Thoracic aorta (tissue), 2 donors: ENCODE measurements at places on chromosomes 12 and 14. TPM values are rescaled to one million over a fixed set of nuclear protein-coding genes. Genes with fewer than 3 reads are reported as not detected.

KLHL33 gene
- total RNA-seq, result 0.14 TPM

SLC25A21 gene
- total RNA-seq, result not detected

HNRNPA1 gene
- total RNA-seq, result 219 TPM

BATF gene
- total RNA-seq, result 3.7 TPM

KLRC3 gene
- 0.68 TPM for total RNA-seq

BRMS1L gene
- 12.8 TPM for total RNA-seq

SRRM4 gene
- total RNA-seq, result not detected

IL26 gene
- not detected for total RNA-seq

KRT1 gene
- total RNA-seq, result not detected

DNA sequence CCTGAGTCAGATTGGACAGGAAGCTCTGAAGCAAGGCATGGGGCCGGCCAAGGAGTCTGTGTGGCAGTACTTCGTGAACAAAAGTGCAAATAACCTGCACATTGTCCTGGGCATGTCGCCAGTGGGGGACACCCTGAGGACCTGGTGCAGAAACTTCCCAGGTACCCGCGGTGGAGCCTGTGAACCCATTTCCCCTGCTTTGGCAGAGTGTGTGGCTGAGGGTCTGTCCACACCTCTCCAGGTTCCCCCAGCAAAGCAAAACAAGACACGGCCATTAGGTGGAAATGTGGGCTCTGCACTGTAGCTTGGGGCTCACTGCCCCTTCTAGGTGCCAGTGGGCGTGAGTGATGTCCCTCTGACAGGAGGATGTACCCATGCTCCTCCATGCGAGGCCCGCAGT is 79.4 kb downstream of the CCDC92 start:
- H3K4me3 ChIP-seq, result no peak overlapping the region
- H3K4me1 ChIP-seq, result no peaks in the 10 kb centered on the region
- no peaks in the 10 kb centered on the region for H3K36me3 ChIP-seq
- no peaks in the 10 kb centered on the region for H3K27me3 ChIP-seq

DNA sequence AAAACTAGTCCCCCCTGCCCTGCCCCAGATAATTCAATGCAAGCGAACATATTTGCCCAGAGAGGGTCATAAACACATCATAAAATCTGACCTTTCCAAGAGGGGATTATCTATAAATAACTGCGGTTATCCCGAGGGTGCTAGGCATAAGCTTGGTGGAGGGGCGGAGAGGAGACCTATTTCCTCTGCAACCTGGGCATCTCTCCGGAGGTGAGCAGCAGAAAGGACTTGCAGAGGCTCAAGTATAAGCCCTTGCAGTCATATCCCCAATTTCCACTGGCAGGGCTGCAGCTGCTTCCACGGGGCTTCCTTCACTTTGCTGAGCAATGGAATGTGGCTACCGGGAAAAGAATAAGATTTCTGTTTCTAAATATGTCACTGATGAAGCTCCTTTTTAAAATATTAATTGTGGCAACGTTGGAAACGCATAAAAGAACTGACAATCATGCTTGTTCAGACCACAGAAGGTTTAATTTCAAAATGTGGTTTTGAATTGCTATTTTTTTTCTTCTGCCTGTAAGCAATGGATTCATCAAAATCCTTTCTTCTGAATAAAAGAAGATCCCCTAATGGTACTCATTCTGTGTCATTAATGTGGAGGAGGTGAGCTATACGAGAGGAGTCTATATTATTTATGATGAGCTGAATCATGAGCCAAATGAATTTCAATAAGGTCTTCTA is 268.9 kb upstream of the ATP2B1 start:
- H3K27ac ChIP-seq, result no peak overlapping the region
- no peaks in the 10 kb centered on the region for H3K27me3 ChIP-seq
- no peak overlapping the region for H3K4me3 ChIP-seq
- no peaks in the 10 kb centered on the region for H3K36me3 ChIP-seq
- no peaks in the 10 kb centered on the region for H3K4me1 ChIP-seq

DNA sequence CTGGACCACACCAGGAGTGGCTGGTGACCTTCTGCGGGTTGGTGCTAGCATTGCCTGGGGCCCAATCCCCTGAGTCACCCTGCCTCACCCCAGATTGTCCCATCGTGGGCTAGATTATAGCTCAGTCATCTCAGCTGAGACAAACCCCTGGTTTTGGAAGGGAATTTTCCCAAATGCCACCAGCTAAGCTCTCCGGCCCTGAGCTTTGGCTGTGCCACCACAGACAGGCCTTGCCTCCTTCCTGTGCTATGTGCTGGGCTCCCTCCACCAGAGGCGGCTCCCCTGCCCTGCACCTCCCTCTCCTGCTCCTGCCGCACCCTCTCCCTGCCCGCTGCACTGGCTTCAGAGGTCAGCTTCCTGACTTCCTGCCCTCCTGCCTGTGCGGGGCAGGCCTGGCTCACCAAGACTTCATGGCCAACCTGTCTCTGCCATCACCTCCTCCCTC is 196.3 kb downstream of the TSPAN9 start:
- no peaks in the 10 kb centered on the region for H3K36me3 ChIP-seq
- H3K4me1 ChIP-seq, result peaks cover 14% of the 10 kb centered on the region
- no peaks in the 10 kb centered on the region for H3K27me3 ChIP-seq
- H3K27ac ChIP-seq, result no peak overlapping the region
- no peak overlapping the region for H3K4me3 ChIP-seq

GRCh38 chr12:93419388-93420034 is 22.2 kb downstream of the UBE2N start:
- peak overlapping the region; percentile 53 for H3K4me3 ChIP-seq
- H3K36me3 ChIP-seq, result no peaks in the 10 kb centered on the region
- H3K27ac ChIP-seq, result no peak overlapping the region
- H3K4me1 ChIP-seq, result peaks cover 23% of the 10 kb centered on the region

DNA sequence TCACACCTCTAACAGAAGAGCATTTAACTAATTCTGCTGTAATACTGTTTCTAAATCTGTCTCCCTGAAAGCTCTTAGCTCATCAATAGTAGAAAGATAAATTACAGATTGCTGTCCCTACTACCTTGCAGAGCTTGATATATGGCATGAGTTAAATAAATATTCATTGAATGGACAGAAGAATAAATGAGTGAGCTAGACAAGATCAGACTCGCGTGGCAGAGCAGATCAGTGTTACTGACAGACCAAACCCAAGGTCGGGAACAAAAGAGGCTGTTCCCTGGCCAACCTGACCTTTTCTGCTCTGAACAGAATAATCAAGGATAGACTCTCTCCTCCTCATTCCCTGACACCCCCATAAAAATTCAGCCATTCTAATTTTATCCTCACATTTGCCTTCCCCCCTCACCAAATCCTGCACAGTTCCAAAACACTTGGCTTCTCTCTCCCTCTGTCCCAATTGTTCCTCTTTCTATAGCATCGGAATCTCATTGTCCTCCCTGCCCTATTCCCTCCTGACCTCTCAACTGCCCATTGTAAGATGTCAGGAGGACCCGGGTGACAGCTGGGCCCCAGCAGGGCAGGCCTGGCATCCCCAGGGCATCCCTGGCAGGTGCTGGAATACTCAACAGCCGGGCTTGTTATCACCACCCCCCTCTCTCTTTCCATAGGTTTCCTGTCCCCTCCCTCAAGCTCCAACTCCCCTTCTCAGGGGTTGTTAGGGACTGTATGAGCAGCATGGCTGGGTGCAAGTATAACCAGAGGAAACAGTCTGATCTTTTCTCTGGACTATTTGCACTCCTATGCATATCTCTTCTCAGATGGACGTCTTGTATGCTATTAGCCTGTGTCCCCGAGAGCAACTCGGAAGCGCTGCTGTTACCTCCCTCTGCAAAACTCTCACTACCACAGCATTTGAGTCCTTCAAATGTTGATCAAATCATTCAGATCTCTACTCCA is 19.9 kb downstream of the NEUROD4 start:
- no peak overlapping the region for H3K4me3 ChIP-seq
- no peaks in the 10 kb centered on the region for H3K36me3 ChIP-seq
- H3K27ac ChIP-seq, result no peak overlapping the region
- no peaks in the 10 kb centered on the region for H3K27me3 ChIP-seq

GRCh38 chr12:95874452-95874851 is 15.7 kb downstream of the SNRPF start:
- DNase-seq, result no peak
- H3K4me1 ChIP-seq, result no peaks in the 10 kb centered on the region
- H3K36me3 ChIP-seq, result no peaks in the 10 kb centered on the region
- no peak overlapping the region for H3K27ac ChIP-seq
- H3K4me3 ChIP-seq, result no peak overlapping the region
- H3K27me3 ChIP-seq, result no peaks in the 10 kb centered on the region

DNA sequence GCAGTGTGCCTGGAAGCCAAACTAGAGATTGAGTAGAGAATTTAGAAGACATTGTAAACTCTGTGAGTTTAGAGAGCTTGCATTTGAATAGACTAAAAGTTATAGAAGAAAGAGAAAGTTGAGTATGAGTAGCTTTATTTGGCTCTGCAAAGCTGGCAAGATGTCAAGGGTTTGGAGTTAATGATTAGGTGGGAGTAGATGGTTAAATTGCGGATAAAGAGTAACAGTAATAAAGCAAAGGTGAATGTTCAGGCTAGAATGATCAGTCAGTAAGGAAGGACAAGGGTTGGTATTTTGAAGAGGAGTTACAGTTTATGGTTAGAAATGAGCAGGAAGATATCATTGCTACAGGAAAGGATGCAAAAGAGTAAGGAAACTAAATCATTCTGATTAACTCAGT is 5.2 kb downstream of the PPM1A start:
- no peaks in the 10 kb centered on the region for H3K27me3 ChIP-seq
- no peaks in the 10 kb centered on the region for H3K36me3 ChIP-seq
- no peak overlapping the region for H3K27ac ChIP-seq
- DNase-seq, result no peak

GRCh38 chr12:78145398-78145797 is 314.7 kb downstream of the NAV3 start:
- H3K4me3 ChIP-seq, result no peak overlapping the region
- DNase-seq, result no peak
- no peak overlapping the region for H3K27ac ChIP-seq
- no peaks in the 10 kb centered on the region for H3K36me3 ChIP-seq
- H3K4me1 ChIP-seq, result no peaks in the 10 kb centered on the region
- no peaks in the 10 kb centered on the region for H3K27me3 ChIP-seq

GRCh38 chr12:1791104-1791841 is 29.1 kb upstream of the LRTM2 start:
- peaks cover 9% of the 10 kb centered on the region for H3K4me1 ChIP-seq
- H3K27ac ChIP-seq, result no peak overlapping the region
- H3K36me3 ChIP-seq, result peaks cover under 1% of the 10 kb centered on the region
- no peak for DNase-seq
- H3K4me3 ChIP-seq, result no peak overlapping the region

DNA sequence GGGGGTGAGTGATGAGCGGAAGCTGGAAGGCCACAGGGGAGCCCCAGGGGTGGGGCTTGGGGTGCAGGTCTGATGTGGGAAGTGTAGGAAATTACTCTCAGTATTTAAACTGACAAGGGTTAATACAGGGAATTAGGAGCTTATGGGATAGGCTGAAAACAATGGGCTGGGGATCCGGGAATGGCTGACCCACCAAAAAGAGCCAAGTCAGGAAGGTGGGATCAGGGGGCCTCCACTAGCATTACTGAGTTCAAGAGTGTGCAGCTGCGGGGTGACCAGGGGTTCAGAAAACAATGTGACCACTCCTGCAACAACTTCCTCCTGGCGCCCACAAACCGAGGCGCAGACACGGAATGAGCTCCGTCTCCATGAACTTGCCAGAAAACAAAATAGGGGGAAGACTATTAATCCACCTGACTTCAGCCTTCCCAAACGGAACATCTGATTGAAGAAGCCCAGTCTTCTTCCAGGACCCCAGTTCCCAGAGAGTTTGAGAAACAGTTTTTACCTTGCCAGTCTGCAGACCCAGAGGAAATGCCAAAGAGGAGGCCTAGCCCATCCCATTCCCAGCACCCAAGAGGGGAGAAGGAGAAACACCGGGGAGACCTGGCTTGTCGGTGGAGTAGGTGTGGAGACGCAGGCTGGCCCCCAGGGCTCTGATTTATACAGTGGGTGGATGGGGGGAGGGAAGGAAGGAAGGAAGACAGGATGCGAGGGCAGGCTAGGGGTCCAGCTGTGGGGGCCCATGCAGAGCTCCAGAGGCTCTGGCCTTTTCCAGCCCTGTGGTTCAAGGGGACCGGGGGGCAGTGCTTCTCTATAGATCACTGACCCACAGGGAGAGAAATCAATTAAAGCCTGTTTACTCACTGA is 16.5 kb upstream of the YY1 start:
- H3K4me1 ChIP-seq, result peaks cover 36% of the 10 kb centered on the region
- peak overlapping the region; percentile 29 for H3K27ac ChIP-seq
- no peak for DNase-seq
- H3K27me3 ChIP-seq, result no peaks in the 10 kb centered on the region
- peak overlapping the region; percentile 70 for H3K4me3 ChIP-seq

DNA sequence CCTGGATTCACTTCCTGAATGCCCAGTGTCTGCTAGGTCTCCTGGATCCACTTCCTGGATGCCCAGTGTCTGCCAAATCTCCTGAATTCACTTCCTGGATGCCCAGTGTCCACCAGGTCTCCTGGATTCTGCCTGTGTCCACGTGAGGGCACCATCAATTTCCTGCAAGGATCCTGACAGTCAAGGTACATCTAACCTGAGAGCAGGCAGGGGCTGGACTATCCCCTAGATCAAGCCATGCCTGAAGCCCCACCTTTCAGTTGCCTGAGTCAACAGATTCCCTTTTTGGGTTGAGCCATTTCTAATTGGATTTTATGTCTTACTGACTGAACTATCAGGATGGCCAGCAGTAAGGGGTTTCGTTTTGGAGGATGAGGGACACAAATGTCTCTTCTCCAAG is 49.5 kb downstream of the GALNT9 start:
- H3K27me3 ChIP-seq, result no peaks in the 10 kb centered on the region
- H3K4me1 ChIP-seq, result no peaks in the 10 kb centered on the region
- H3K36me3 ChIP-seq, result no peaks in the 10 kb centered on the region
- no peak overlapping the region for H3K27ac ChIP-seq
- H3K4me3 ChIP-seq, result no peak overlapping the region

GRCh38 chr12:56159482-56160192 is 1.5 kb downstream of the MYL6 start:
- no peak for DNase-seq
- H3K4me1 ChIP-seq, result peaks cover 17% of the 10 kb centered on the region
- H3K36me3 ChIP-seq, result peaks cover 38% of the 10 kb centered on the region

DNA sequence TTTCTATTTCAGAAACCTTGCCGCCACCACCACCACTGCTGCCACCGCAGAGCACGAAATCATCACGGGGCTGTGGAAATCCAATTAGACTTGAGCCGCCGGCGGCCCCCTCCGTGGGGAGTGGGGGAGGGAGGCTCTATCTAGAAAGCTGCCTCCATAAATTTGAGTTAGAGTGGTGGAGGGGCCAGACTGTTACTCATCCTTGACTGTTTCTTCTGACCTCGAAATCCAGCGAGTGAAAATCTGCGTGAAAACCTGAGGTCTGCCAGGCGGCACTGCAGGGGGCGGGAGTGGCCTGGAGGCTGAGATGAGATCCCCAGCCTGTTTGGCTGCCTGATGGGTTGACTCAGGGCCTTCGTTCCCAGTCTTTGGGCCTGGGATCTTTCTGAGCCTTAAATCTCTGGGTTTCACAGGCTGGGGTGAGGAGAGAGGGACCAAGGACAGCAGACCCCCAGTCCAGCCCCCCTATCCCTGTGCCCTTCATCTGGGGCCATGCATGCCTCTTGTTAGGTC is 29.9 kb downstream of the TSPAN9 start:
- H3K27me3 ChIP-seq, result no peaks in the 10 kb centered on the region
- DNase-seq, result no peak
- peaks cover under 1% of the 10 kb centered on the region for H3K4me1 ChIP-seq
- H3K27ac ChIP-seq, result no peak overlapping the region
